ENCODE measurements at places on chromosomes 3 and 15.
A peak's percentile ranks its signal among the peaks of the same experiment; 100 is the strongest.

GRCh38 chr3:184611607-184612281, 50.2 kb downstream of the EPHB3 start:
- no peak for DNase-seq

- DNase-seq = peak; percentile 53
Measured at GRCh38 chr3:75192146-75192616, 471.9 kb upstream of the FRG2C start.

DNA sequence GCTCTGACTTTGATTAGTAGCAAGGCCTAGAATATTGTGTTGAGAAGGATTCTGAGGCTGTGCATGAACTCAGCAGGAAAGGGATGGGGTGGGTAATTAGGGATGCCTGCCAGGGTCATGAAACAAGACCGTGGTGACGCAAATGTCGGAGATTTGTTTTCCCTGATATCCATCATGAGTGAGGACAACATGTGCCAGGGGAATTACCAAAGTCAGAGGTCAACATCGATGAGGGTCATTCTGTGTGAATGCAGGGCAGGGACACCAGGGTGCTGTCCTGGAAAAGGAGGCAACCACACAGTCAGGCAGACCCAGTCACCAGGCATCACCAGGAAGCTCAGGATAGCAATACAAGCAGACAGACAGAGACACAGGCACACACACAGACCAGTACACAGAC, 52.2 kb downstream of the SLCO2A1 start:
- DNase-seq = no peak

- no peak for DNase-seq
Measured at GRCh38 chr3:162367429-162368260, 871.0 kb downstream of the OTOL1 start.

- DNase-seq = no peak
Measured at GRCh38 chr3:84444726-84445521, 513.9 kb upstream of the CADM2 start.

- no peak for DNase-seq
Measured at GRCh38 chr3:186665625-186666188, at the start of gene HRG. TSS of gene HRG (plus strand) at chr3:186666014. CDS start at chr3:186666032, 18 bp downstream.

GRCh38 chr3:149428087-149428486, 46.4 kb upstream of the TM4SF4 start:
- no peak for DNase-seq

- DNase-seq = no peak
Measured at GRCh38 chr15:39589193-39589814, 8.4 kb downstream of the THBS1 start.

- DNase-seq = no peak
Measured at GRCh38 chr15:66670175-66670574, 31.9 kb upstream of the SMAD6 start.

- peak; percentile 78 for DNase-seq
Measured at GRCh38 chr15:90697175-90697574, 20.0 kb upstream of the BLM start.

DNA sequence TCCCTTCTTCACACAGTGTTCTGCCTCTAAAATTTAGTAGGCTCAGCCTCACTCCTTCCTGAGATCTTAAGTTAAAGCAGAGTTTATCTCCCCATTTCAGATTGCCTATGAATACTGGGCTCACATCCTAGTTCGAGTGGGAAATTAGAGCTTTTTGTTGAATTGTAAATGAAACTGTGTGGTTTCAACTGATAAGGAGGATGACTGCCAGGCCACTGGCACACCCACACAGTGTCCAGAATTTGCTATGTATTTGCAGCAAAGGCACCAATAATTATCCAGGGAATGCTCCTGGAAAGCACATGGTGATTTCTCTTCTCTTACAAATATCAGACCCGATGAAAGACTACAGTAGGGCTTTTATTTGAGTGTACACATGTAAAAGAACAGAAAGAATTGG, 308.1 kb upstream of the COL8A1 start:
- no peak for DNase-seq

GRCh38 chr3:100150473-100150872, 36.2 kb upstream of the FILIP1L start:
- no peak for DNase-seq

DNA sequence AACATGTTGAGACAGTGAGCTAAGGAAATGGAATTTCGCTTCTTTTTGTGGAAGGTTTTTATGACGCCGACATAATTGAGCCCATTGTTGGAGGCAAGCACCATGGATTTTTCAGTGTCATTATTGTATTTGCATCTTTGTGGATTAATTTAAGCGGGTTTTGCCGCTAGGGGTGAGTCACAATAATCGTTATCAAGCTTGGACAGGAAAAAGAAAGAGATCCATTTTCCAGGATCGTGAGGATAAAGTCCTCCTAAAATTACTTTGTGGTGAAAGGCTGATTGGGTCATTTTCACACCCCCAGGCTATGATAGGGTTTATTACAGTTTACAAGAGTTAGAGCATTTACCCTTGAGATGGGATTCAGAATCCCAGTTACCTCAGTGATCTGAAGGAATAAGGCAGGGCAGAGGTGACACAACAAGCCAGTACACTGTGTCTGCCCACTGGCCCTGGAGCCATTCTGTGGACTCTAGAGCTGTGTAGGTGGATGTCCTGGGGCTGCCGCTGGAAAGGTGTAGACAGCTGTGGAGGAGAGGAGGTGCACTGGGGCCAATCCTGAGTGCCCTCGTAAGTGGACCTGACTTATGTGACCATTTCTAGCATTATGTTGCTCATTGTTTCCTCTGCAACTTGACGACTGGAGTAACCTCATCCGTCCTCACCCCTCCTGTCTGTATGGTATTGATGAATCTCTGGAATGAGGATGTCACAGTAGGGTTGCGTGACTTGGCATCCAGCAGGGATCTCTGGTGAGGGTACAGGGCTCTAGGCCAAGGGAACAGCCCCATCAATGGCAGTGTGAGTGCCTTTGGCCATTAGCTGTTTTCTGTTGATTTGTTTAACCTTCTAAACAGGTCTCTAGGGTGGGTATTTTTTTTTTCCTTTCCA, 370.1 kb downstream of the LRTM1 start:
- no peak for DNase-seq

DNA sequence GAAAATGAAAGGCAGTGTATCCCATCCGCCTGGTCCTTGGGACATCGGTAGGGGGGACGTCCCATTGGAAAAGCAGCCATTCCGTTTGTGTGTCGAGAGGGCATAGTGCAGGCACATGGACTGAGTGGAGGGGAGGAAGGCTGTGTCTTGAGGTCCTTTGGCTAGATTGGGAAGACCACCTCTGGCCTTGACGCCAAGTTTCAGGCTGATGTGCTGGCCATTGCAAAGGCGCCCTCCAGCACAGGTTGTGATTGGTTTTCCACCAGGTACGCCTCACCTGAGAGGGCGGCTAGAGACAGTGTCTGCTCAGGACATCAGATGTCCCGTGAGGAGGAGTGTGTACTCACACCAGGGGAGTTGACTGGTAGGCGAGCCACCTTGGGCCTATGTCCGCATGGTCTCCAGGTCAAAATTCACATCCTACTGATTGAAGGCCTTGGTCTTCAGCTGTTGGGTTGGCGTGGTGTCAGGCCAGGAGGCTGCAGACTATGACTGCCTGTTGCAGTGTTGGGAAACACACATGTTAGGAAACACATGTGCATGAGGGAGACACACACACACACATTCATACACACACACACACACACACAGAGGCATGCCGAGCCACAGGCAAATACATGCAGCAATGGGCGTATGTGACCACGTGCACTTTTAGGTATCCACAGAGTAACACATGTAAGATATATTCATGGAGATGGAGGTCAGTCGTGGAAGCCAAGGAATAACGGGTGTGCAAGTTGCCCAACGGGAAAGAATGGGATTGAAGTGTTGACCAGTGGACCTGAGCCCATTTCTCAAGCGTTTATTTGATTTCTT, 98.4 kb downstream of the SNRPN start:
- DNase-seq = no peak

- DNase-seq = no peak
Measured at GRCh38 chr3:80023010-80023409, 255.2 kb upstream of the ROBO1 start.

DNA sequence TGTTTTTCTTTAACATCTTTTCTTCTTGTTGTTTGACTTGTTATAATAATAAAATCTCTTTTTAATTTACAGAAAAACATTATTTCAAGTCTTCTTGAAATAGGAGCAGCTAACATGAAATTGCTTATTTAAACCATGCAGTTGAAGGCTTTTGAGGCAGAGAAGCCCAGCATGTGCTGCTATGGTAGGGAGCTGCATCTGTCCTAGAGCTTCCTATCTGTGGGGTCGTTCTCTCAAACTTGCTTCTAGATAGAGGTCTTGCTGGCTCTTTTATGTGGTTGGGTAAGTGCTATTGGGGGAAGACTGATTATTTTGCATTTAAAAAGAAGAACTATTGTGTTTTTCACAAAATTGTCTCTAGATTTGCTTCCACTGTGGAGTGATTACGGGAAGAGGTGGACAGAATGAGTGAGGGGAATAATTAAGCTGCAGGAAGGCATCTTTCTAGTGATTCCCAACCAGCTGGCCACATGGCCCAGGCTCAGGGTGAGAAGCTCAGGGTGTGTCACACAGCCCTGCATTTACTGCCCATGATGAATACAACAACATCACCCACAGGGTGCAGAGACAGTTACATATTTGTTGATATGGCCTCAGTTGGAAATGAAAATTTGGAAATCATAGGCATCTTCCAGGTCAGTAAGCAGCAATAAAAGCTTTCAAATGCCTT, 98.7 kb downstream of the CHST2 start:
- no peak for DNase-seq

- DNase-seq = no peak
Measured at GRCh38 chr15:30043211-30043655, 39.5 kb upstream of the GOLGA8J start.

DNA sequence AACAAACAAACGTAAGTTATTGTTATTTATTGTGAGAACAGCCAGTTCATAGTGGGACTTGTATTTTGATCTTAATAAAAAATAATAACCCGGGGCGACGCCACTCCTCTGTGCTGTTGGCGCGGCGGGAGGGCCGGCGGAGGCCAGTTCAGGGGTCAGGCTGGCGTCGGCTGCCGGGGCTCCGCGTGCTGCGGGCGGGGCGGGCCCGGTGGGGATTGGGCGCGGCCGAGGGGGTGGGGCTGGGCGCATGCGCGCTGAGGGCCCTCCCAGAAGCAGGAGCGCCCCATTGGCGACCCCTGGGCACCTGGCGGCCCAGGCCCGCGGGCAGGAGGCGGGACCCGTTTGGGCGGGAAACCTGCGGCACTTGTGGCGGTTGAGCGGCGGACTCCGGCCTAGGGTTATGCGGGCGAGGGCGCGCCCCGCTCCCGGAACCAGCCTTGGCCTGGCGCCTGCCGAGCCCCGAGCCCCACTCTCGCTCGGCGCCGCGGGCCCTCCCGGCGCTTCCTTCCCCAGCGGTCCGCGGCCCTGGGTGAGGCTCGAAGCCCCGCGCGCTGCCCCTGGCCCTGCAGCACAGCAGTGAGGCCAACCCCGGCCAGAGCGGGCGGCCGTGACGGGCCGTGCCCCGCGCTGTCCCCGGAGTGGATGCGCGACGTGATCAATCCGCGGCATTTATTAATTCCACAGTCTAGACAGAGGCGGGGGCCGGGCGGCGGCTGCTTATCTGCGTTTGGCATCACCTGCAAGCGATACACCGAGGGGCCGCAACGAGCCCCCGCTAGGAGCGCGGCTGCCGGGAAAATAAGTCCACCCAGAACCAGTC, 6.0 kb downstream of the ISL2 start:
- no peak for DNase-seq

- DNase-seq = no peak
Measured at GRCh38 chr3:112623717-112624116, 17.2 kb downstream of the CCDC80 start.

GRCh38 chr3:143565951-143566350, 282.3 kb downstream of the SLC9A9 start:
- DNase-seq = no peak

DNA sequence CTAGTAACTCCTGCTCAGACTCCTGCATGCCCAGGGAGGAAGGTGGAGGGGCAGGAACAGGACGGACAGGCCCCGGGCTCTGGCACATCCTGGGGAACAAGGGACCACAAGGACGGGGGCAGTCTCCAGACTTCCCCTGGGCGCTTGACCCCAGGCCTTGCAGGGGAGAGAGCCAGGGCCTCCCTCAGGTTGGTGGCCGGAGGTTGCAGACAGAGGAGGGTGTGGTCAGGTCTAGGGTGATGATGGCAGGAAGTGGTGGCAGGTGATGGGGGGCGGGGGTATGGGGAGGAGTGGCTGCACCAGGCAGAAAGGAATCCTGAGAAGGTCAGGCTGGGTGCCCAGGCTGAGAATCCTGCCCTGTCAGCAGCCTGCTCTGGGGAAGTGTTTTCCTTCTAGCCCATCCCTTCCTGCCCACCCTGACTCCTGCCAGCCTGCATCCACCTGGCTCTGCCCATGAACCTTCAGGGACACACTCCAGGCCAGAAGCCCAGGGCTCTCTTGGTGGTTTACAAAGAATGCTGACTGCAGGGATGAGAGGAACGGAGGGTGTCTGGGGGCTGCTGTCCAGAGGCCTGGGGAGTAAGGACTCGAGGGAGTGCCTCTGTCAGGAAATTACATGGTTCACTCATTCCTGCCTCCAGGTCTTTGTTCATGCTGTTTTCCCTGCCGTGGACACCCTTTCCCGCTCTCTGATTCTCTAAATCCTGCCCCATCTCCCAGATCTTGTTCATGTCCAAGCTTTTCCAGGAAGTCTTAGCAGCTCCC, 15.8 kb downstream of the LOXL1 start:
- no peak for DNase-seq

DNA sequence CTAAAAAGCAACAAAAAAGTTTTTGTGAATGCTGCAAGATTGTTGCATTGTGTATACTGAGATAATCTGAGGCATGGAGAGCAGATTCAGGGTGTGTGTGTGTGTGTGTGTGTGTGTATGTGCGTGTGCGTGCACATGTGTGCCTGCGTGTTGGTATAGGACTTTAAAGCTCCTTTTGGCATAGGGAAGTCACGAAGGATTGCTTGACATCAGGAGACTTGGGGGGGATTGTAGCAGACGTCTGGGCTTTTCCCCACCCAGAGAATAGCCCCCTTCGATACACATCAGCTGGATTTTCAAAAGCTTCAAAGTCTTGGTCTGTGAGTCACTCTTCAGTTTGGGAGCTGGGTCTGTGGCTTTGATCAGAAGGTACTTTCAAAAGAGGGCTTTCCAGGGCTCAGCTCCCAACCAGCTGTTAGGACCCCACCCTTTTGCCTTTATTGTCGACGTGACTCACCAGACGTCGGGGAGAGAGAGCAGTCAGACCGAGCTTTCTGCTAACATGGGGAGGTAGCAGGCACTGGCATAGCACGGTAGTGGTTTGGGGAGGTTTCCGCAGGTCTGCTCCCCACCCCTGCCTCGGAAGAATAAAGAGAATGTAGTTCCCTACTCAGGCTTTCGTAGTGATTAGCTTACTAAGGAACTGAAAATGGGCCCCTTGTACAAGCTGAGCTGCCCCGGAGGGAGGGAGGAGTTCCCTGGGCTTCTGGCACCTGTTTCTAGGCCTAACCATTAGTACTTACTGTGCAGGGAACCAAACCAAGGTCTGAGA, 4.7 kb downstream of the BHLHE40 start:
- peak; percentile 90 for DNase-seq

- DNase-seq = no peak
Measured at GRCh38 chr3:156681002-156681401, 6.6 kb downstream of the TIPARP start.

GRCh38 chr3:192170659-192171058, 556.7 kb downstream of the FGF12 start:
- DNase-seq = no peak

All from activated CD4-positive, alpha-beta T cell treated with anti-CD3 and anti-CD28 coated beads, Interleukin-10, Interleukin-2, amounts not matched to agents 100 ng/mL and 50 ng/mL, durations not matched to agents 16 hours and 8 hours (primary cell).